ENCODE measurements at places on chromosomes 16 and 17.

DNA sequence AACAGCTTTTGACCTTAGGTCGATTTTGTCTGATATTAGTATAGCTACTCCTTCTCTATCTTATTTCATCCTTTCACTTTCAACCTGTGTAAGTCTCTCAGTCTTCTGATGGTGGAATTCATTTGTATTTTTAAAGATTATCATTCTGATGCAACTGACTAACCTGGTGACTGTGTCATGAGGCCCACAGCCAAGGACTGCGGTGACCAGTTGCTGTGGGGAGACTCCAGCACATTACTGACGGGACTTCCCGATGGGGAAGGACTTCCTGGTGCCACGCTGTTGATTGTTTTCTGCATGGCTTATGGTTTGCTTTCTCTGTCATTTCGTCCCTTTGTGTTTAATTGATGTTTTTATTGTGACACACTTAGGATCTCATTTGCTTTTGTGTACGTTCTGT is 34.2 kb downstream of the RMI2 start:
- DNase-seq: no peak

GRCh38 chr16:23829454-23829853 is 6.3 kb upstream of the PRKCB start:
- DNase-seq: no peak

GRCh38 chr16:55849536-55849935 is 16.6 kb upstream of the CES1 start:
- DNase-seq: no peak

DNA sequence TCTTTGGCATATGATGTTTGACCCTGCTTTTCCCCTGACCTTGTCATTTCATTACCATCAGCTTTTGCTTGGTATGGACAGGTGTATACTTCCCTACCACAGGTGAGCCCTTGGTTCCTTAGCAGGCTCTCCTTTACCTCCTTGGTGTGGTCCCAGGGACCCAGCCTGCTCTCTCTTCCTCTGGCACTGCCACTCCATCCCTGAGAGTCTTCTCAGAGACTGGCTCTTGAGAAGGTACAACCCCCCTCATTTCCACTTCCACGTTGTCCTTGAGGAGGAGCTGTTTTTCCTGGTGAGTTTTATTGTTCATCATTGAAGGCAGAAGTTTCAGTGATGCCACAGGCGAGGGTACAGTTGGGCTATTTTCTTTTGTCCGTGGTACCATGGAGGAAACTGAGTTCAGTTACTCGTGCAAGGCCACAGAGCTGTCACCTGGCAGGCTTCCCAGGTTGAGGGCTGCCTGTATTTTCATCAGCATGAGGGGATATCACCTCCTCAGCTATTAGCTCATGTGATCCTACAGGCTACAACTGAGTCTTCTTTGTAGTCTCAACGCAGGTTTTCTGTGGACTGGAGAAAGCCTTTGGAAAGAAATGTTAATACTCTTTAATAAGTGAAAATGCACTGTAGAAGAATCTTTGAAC is 52.3 kb downstream of the MSI2 start:
- DNase-seq: no peak

- DNase-seq: no peak
Measured at GRCh38 chr17:80826346-80826954, 165.2 kb upstream of the CHMP6 start.

Measured in NCI-H2081 (cell line).